ENCODE measurements at places on chromosomes 3 and 15. TPM values are rescaled to one million over a fixed set of nuclear protein-coding genes. Genes with fewer than 3 reads are reported as not detected.

DNA sequence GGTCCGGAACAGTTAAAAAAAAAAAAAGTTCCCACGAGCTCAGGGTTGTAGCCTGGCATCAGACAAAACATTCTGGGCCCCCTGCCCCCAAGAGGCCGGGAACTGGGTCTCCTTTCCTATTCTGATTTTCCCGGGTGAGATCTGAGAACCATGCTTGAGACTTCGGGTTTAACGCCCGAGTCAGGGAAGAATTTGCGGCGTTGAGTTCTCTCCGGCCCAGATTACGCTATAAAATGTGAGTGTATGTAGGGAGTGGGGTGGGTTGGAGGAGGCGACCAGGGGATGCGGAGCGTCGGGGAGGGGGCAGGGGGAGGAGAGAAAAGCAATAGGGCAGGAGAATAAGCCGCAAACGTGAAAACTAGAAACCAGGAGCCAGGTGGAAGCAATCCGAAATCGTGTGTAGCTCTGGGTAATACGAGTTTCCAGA is 2.7 kb downstream of the ZIC1 start:
- no peaks in the 10 kb centered on the region for H3K36me3 ChIP-seq
- H3K27me3 ChIP-seq = peaks cover 100% of the 10 kb centered on the region
- H3K4me1 ChIP-seq = no peaks in the 10 kb centered on the region
- peak overlapping the region; percentile 96 for H3K27ac ChIP-seq

DNA sequence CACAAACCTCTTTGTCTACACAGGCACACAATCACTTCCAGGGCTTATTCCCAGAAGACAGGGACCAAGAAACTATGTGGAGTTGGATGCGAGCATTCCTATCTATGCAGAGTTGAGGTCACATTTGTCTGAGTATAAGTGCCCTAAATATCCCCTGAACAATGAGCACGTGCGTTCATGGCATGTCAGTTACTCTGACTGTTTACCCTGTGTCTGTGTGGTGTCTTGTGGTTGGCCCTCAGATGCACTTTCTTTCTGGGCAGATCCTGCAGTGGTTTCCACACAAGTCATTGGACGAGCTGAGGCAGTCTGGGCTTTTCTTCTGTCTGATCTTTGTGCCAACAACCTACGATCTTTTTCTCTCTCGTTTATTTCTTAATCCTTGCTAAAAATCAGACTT is 134.5 kb downstream of the FBN1 start:
- no peak overlapping the region for H3K27ac ChIP-seq
- no peaks in the 10 kb centered on the region for H3K27me3 ChIP-seq
- no peaks in the 10 kb centered on the region for H3K36me3 ChIP-seq
- H3K4me1 ChIP-seq = no peaks in the 10 kb centered on the region

- H3K27me3 ChIP-seq = no peaks in the 10 kb centered on the region
- DNase-seq = no peak
- peaks cover 8% of the 10 kb centered on the region for H3K4me1 ChIP-seq
These were observed 23.2 kb downstream of the SERPINI2 start for GRCh38 chr3:167450675-167451074.

GRCh38 chr15:90598031-90598577 is 68.4 kb downstream of the CRTC3 start:
- no peaks in the 10 kb centered on the region for H3K27me3 ChIP-seq
- H3K4me1 ChIP-seq = peaks cover 7% of the 10 kb centered on the region
- H3K27ac ChIP-seq = no peak overlapping the region
- H3K4me3 ChIP-seq = no peak overlapping the region
- H3K36me3 ChIP-seq = no peaks in the 10 kb centered on the region

- H3K27ac ChIP-seq = no peak overlapping the region
- DNase-seq = no peak
These were observed 6.8 kb downstream of the PRRT3 start for GRCh38 chr3:9945358-9945757.

- H3K36me3 ChIP-seq = peaks cover 3% of the 10 kb centered on the region
- H3K27ac ChIP-seq = no peak within 1 kb of the TSS
- no peak within 1 kb of the TSS for H3K4me3 ChIP-seq
These were observed at the start of gene SPTBN5 for GRCh38 chr15:41893422-41894250. Gene SPTBN5, minus strand, starts transcription at chr15:41894053. Its CDS starts 556 bp downstream, at chr15:41893497.

DNA sequence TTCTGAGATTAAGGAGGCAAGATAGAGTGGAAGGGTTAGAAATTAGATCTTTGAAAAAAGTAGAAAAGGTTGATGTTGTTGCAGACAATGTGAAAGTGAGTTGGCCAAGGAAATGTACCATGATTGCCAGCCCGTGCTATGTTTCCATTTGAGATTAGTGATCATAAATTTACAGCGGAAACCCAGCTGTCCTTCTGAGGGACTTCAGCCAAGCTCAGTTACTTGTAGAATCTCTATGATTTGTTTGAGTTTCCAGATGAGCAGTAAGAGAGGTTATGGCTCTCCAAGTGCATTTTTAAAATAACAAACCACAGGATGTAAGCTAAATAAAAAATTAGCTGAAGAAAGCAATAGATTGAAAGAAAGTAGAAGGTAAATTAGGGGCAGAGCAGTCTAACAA is 54.2 kb upstream of the RBMS3 start:
- no peaks in the 10 kb centered on the region for H3K36me3 ChIP-seq
- no peaks in the 10 kb centered on the region for H3K4me1 ChIP-seq
- DNase-seq = no peak
- no peaks in the 10 kb centered on the region for H3K27me3 ChIP-seq
- no peak overlapping the region for H3K4me3 ChIP-seq

The NANOGP8 gene
- total RNA-seq = 56.8 TPM

Measured in endodermal cell (in vitro differentiated cells).